ENCODE measurements at places on chromosomes 11 and 22.

DNA sequence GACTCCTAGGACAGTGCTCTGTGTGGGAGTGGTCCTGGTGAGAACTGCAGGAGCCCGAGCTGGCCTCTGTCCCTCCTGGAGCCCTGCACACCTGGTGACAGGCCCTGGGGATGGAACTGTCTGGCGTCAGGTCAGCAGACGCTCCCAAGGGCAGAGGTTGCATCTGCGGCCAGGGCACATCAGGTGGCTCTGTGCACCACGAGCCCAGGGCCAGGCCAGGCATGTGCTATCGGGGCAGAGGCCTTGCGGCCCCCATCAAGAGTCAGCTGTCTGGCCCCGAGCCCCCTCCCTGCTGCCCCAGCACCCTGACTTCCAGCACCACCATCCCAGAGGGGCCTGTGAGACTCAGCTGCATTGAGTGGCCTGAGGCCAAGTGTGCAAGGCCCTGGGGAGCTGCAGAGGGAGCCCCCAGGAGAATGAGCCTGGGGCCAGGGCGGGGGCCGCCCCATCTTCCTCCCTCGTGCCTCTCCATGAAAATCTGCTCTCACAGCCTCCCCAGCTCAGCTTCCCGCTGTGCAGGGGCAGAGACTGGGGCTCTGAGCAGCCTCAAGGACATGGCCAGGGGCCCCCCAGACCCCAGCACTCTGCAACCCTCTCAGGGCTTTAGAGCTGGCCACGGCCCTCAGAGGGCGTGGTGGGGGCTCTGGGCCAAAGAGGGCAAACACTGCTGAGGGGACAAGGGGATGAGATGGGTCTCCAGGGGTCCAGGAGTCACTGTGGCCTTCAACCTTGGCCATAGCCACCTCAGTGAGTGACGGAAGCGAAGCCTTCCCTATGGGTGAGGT is 56.4 kb downstream of the RTL6 start:
- no peak for DNase-seq

DNA sequence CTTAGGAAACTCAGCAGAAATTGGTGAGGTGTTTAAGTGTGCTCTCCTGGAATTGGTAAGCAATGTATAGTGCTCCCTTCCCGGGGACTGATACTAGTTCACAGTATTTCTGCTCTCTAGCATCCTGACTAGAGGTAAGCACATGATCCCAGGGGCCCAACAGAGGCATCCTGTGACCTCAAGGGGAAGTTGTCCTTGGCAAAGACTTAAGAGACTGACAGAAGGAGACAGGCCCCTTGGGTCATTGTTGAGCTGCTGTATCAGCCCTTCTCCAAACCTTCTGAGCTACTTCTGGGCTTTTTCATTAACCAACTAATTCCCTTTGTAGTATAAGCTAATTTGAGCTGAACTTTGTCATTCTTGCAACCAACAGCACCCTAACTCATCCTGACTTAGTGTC is 4.3 kb upstream of the TBC1D22A start:
- no peak for DNase-seq

- no peak for DNase-seq
Measured at GRCh38 chr11:7609521-7609920, 63.8 kb downstream of the CYB5R2 start.

DNA sequence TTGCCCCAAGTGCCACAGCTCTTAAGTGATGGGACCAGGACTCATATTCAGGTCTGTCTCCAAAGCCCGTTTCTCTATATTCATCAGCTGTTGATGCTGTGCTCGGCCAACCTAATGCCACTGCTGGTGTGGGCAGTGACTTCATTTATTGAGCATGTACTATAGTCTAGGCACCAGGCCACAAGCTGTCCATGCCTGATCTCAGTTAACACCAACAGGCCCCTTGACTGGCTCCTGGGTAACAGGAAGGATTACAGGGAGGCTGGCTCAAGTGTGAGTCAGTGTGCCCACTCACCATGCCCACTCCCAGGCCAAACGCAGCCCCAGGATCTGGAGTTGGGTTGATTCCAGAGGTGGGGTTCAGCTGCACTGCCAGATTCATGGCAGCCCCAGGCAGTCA is 8.6 kb upstream of the CRYBB2 start:
- no peak for DNase-seq

GRCh38 chr11:46719543-46720218 is 668 bp downstream of the F2 start:
- DNase-seq = no peak

- DNase-seq = no peak
Measured at GRCh38 chr11:133503236-133503635, 29.1 kb downstream of the OPCML start.

DNA sequence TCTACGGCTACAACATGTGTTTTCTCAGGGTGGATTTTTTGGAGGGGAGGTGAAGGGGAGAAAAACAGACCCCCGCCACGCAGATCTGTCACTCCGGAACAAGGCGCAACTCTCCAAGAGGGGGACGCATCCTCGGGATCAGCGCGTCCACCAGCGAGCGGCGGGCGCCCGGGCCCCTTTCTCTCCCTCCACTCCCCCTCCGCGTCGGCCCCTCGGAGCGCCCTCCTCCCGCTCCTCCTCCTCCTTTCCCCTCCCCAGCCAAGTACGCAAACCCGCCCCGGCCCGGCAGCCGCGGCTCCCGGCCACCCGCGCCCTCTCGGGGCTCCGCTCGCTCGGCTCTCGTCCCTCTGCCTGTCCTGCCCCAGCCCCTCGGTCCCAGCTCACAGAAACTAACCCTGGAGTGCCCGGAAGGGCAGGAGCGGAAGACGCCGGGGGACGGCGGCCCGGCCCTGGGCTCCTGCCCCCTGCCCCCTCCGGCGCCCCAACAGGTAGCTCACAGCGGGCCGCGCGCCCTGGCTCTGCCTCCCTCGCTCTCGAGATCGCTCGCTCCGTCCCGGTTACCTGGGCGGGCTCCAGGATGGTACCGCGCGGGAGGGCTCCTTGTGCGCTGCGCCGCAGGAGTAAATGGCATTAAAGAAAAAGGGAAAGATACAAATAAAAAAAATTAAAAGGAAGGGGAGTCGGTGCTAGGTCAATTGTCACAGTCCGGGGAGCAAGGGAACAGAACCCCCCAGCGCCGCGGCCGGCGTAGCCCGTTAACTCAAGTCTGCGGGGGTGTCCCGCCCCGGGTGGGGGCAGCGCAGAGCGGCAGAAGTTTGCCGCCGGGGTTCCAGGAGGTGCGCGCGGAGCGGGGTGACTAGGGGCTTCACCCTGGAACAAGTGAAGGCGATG is 131.4 kb upstream of the C11orf58 start:
- no peak for DNase-seq

DNA sequence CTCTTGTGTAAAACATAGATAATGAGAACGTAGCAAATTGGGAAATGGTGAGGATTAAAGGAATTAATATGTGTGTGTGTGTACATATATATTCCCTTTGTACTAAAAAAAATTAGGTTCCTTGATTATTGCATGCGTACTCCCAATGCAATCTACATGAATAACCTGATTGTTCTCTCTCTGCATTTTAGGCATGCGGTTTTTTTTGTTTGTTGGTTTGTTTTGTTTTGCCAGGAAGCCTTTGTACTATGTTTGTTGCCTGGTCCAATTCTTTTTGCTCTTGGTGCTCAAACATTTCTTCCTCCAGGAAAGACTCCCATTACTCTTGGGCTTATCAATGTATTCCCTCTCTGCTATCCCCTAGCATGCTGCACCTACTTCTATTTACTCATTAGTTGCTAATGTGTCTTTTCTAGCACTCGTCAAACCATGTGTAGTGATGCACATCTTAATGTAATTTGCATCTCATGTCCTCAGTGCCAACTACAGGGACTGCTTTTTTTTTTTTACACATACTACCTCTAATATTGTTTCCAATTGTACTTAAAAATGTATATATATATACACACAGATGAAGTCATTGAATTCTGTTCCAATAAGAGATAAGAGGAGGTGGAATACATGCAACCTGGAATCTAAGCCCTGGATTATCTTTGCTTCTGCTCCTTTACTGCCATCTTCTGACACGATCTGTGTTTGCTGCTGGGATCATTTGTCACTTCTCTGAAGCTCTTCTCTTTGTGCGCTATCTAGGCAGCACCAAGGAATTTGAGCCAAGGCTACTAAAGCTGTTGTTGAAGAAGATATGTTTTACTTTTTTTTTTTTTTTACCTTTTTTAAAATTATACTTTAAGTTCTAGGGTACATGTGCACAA is 197.2 kb upstream of the ANO3 start:
- DNase-seq = no peak

GRCh38 chr11:92159931-92160330 is 64.7 kb upstream of the FAT3 start:
- no peak for DNase-seq

DNA sequence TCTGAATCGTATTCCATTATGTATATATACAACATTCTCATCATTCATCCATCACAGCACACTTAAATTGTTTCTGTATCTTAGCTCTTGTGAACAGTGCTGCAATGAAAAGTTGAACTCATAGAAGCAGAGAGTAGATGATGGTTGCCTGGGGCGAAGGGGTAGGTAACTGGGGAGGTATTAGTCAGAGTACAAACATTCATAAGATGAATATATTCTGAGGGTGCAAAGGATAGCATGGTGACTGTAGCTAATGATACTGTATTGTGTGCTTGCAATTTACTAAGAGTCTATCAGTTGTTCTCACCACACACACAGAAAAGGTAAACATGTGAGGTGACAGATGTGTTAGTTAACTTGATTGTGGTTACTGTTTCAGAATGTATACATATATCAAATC is 12.6 kb upstream of the RFPL2 start:
- no peak for DNase-seq

- DNase-seq = no peak
Measured at GRCh38 chr22:36022162-36022561, 6.5 kb downstream of the RBFOX2 start.

DNA sequence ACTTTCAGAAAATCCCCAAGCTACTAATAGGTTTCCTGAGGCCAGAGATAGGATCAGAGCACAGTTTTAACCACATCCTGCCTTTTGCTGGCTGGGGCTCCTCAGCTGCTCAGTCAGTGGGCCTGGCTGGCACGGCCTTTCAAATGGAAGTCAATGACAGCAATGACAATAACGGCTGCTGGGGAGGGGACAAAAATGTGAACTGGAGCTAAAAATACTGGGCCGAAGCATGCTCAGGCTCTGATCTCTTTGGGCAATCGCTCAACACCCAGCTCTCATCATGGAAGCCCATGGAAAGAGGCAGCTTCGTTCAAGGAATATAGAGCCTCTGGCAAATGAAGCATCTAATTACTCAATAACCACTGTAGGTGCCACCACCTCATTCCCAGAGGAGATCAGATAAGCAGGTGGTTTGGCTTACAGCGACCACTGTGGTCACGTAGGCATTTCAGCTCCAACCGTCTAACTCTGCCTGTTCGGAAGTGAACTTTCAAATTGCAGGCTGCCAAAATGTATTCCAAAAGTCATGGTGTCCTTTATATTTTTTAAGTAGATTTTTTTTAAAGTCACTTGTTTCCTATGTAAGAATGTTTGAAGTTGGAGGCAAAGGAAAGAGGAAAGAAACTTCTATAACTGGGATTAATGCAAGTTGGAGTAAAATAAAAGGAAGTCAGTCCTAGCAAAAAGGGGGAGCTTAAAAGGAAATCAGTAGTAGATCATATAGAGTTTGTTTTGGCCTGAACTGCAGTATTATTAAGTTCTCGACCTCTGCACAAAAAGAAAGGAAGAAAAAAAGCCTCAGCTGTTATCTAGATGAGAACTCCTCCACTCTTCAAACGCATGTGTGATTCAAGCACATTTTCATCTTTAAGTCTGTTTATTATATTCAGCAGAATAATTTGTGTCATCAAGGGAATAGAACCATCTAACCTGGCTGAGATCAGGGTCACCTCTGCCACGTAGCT is 14.1 kb downstream of the WT1 start:
- peak; percentile 57 for DNase-seq

DNA sequence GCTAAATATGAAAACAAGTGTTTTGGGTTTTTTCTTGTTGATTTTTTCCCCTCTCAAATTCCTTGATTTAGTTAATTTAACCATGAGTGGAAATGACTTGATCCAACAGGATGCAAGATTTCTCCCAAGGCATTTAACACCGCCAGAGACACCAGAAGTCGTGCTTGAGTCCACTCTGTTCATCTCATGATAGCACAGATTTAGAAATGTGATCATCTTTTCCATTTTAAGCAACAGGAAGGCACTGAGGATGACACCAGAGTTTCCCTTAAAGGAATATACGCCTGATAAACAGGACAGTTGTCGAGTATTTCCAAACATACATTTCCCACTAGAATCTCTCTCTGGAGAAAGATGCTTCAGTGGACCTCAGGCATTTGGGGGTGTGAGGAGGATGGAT is 318.7 kb downstream of the CADM1 start:
- no peak for DNase-seq

- no peak for DNase-seq
Measured at GRCh38 chr11:57085611-57086010, 96.1 kb upstream of the LRRC55 start.

- no peak for DNase-seq
Measured at GRCh38 chr11:29214833-29215232, 802.0 kb downstream of the KCNA4 start.

GRCh38 chr22:29012101-29012433 is 49.6 kb downstream of the C22orf31 start:
- DNase-seq = no peak

DNA sequence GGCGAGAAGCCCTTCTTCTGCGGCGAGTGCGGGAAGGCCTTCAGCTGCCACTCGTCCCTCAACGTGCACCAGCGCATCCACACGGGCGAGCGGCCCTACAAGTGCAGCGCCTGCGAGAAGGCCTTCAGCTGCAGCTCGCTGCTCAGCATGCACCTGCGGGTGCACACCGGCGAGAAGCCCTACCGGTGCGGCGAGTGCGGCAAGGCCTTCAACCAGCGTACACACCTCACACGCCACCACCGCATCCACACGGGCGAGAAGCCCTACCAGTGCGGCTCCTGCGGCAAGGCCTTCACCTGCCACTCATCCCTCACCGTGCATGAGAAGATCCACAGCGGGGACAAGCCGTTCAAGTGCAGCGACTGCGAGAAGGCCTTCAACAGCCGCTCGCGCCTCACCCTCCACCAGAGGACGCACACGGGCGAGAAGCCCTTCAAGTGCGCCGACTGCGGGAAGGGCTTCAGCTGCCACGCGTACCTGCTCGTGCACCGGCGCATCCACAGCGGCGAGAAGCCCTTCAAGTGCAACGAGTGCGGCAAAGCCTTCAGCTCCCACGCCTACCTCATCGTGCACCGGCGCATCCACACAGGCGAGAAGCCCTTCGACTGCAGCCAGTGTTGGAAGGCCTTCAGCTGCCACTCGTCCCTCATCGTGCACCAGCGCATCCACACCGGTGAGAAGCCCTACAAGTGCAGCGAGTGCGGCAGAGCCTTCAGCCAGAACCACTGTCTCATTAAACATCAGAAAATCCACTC is 12.2 kb downstream of the ZNF74 start:
- no peak for DNase-seq
